ENCODE measurements at places on chromosomes 1 and 21.

DNA sequence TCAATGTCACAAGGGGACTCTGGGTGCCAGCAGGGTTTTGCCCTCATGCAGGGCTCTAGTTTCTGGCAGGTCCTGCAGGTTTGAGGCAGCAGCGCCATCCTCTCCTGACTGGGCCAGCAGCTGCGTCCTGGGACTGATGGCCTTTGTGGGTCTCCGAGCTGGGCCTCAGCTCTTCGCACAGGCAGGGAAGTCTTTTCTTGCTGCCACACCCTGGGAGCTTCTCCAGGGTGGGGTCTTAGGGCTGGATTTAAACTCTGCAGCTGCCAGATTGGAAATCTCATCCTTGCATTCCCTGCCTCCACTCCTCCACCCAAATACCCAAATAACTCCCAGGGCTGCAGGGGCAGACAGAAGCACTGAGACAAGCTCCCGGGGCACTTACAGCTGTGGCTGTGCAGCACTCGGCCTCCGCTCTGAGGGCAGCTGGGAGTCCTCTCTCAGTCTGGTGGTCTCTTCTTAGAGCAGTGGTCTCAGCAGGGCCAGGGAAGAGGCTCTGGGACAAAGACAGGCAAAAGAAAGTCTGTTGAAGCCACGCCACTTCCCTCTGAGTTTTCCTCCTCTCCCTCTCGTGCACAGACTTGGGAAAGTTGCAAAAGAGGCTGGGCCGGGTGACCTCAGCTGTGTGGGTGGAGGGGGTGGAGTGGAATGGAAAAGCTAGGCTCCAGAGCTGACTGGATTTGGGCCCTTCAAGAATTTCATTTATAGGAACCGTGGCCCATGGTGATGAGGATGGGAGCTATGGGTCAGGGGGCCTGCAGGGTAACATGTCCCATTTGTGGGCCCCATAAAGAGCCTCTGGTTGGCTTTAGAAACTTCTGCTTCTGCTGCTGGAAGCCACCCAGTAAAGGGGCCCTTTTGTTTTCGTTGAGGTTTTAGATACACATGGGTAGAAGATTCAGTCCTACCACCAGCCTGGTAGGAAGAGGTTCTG lies at the start of gene RAB7B:
RAB7B (minus strand) TSS at position 525 of the 931 bp plus-strand sequence. CDS start 9,260 bp downstream, outside the sequence.
- DNase-seq, result peak; percentile 62

GRCh38 chr1:157142201-157142600 lies 4.0 kb upstream of the ETV3 start:
- no peak for DNase-seq

DNA sequence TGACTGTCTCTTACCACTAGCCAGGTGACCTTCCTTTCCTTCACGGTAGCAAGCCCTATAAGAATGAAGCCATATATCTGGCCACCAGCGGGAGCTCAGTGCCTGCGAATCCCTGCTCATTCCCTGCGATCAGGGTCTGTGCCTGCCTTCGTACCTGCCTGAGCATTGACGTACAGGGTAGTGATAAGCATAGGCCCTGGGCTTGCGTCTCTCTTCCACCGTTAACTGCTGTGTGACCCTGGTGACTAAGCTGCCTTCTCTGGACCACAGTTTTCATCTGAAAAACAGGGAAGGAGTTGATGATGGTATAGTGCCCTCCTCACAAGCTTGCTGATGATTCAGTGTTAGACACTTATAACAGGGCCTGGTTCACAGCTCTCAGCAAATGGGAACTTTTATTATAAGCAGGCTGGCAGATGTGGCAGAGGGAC lies 4.1 kb downstream of the ZC3H12A start:
- DNase-seq, result peak; percentile 68

DNA sequence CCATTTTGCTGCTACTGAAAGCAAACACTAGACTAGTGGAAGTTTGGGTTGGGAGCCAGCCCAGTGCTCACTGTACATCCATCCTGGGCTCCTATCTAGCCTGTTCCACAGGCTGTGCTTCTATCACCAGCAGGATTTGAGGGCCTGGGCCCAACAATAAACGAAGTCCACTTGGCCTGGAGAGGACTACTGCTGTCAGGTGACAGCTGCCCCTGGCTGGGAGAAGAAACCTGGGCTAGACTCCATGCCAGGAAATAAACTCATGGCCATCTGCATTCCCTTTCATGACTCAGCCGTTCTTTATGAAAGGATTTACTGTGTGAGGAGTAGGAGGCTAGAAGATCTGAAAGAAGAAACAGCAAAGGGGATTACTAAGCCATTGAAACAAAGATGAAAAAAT lies 35.5 kb downstream of the COLGALT2 start:
- peak; percentile 87 for DNase-seq

DNA sequence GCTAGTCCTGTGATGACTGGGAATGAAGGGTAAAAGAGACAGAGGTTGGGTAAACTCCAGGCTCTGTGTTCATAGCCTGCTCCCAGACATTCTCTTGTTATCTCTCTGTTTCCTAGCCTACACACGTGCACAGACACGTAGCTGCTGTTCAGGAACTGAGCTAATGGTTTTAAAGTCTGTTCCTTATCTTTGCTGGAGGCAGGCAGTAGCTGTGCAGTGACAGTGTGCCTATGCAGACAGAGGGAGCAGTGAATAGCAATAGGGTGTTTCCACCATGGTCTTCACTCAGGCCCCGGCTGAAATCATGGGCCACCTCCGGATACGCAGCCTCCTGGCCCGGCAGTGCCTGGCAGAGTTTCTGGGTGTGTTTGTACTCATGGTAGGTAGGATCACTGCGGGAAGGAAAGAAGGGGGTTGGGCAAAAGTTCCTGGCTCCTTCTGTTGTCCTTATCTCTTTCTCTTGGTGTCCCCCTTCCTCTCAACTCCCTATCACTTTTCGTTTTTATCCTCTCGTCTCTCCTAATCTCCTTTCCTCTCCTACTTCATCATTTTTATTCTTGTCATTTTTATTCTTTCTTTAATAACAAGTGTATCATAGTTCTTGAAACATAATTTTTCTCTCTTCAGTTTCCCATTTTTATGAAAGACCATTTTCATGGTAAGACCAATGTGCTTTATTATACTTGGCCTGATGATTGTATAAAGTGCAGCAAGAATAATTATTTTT lies at the start of gene AQP10:
AQP10 (plus strand) TSS at position 212 of the 727 bp plus-strand sequence; CDS start at position 275, 63 bp downstream.
- no peak for DNase-seq

DNA sequence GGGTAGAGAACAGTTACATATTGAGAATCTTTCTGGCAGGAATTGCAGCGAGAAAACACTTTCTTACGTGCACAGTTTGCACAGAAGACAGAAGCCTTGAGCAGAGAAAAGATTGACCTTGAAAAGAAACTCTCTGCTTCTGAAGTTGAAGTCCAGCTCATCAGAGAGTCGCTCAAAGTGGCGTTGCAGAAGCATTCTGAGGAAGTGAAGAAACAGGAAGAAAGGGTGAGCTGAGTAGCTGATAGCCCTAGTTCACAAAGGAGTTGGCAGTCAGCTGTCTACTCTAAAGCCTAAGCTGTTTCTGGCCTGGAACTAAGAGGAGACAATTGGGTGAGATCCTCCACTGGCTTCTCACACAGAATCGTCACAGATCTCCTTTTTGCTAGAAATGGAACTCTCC lies 20.3 kb upstream of the SH3BGRL3 start:
- no peak for DNase-seq

DNA sequence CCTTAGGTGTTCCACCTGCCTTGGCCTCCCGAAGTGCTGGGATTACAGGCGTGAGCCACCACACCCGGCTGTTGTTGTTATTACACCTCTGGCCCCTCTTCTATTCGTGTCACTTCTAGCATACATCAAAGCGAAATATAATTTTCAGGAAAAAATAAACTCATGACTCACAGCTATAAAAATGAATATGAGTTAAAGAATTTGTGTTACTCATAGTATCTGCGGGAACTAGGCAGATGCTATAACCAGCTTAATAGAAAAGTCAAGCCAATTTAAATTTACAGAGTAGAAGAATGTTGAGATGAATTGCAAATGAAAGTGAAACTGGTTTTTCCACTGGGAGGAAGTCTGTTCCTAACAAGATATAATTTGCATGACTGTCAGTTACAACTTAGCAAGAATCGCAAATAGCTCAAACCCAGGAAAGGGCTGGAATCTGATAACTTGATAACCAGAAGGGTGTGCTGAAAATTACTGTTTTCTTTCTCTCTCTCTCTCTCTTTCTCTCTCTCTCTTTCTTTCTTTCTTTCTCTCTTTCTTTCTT lies 11.2 kb downstream of the OR2W3 start:
- peak; percentile 82 for DNase-seq

GRCh38 chr1:227397354-227397978 lies 79.2 kb upstream of the CDC42BPA start:
- no peak for DNase-seq

- no peak for DNase-seq
These were observed 1.5 kb downstream of the L1TD1 start for GRCh38 chr1:62196086-62196690.

- peak; percentile 43 for DNase-seq
These were observed 247.2 kb downstream of the FMN2 start for GRCh38 chr1:240338837-240339236.

DNA sequence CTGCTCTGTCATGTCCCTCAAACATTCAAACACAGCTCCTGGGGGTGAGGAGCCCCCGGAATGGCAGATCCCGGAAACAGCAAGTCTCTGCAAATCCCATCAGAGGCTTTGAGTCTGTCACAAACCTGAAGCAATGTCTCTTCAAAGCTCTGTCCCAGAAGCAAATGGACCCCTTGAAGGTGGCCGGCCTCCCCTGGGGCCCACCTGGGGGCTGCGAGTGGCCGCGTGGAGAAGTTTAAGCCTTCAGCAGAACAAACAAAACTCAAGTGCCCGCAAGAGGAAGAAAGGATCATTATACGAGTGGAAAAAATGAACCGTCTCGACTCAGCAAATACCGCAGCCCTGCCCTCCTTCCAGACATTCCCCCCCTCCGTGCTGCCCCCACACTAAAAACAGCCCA lies 53.3 kb downstream of the PRDM16 start:
- DNase-seq, result no peak

DNA sequence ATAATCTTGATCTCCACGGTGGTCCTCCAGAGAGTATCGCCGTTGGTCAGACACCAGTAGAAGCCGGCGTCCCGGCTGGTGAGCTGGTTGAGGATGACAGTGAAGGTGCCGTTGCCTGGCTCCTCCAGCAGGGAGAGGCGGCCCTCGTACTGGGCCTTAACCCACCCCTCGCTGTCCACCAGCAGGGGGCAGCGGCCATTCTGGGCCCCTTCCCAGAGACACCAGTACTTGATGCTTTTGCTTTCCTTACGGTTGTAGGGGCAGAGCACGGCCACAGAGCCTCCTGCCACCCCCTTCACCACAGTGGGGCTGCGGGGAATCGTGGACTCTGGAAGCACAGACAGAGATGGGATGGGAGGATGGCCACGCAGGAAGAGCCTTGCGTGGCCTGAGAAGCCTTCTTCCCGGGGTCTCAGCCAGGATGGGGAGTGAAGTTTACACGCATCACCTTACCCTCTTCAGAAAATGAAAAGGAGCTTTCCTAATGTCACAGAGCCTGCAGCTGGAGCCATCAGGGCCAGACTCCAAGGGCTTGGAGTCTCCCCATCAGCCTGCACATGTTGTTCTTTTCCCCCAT lies 10.7 kb downstream of the PIGR start:
- peak; percentile 46 for DNase-seq

- no peak for DNase-seq
These were observed 21.7 kb downstream of the SESN2 start for GRCh38 chr1:28280977-28281381.

DNA sequence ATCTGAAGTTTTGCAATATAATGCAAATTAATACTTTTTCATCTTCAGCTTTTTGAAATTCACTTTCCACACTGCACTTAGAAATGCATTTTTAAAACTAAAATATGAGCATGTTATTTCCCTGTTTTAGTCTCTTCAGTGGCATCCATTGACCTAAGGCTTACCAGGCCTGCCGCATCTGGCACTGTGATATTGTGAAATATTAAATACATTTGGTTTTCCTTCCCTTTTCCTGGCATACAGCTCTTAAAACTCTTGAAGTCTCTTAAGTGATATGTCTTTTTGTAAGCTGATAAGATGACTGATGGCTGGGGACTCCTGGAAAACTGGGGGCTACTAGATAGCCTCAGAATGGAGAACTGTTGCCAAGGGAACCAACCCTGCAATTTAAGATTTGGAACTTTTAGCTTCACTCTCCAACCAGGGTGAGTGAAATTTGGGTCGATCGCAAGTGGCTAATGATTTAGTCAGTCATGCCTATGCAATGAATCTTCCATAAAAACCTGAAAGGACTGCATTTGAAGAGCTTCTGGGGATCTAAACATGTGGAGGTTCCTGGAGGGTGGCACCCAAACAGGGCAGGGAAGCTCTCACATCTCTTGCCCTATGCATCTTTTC lies 75.5 kb upstream of the PDC start:
- peak; percentile 13 for DNase-seq

- DNase-seq, result no peak
These were observed 6.8 kb upstream of the HAX1 start for GRCh38 chr1:154265586-154265985.

GRCh38 chr1:107276247-107276646 lies 135.4 kb downstream of the NTNG1 start:
- DNase-seq, result no peak

- no peak for DNase-seq
These were observed 186.6 kb downstream of the GRIK3 start for GRCh38 chr1:36847761-36848160.

GRCh38 chr1:33420870-33421775 lies 9.8 kb downstream of the PHC2 start:
- peak; percentile 75 for DNase-seq

GRCh38 chr1:53589043-53589887 lies 130.1 kb downstream of the DMRTB1 start:
- no peak for DNase-seq

DNA sequence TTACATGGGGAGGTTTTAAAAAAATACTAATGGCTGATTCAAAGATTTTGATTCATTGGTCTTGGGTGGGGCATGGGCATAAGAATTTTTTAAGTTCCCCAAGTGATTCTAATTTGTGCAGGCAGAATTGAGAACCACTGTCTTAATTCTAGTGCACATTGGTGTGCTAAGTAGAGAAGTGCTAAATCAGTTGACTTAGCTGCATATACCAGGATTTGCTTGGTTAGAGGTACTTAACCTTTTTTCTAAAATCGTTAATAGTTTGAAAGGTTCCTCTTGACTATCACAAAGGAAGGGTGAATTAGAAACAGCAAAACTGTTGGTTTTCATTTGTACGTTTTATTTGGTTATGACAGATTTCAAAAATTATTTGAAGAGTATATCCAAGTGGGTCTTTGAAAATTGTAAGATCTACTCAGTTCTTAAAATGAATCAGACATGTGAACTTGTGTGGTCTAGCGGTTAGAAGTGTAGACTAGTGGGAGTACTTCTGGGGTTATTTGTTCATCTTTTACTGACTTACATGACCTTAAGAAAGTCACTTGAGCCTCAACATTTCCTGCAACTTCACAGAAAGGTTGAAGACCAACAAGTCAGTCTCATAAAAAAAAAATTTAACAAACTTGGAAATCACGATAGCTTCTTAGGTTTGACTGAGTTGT lies 66.7 kb downstream of the RPAP2 start:
- no peak for DNase-seq

- DNase-seq, result peak; percentile 25
These were observed 2.0 kb downstream of the GPR88 start for GRCh38 chr1:100539836-100540536.

- peak; percentile 39 for DNase-seq
These were observed 16.7 kb downstream of the PALMD start for GRCh38 chr1:99662539-99663080.

DNA sequence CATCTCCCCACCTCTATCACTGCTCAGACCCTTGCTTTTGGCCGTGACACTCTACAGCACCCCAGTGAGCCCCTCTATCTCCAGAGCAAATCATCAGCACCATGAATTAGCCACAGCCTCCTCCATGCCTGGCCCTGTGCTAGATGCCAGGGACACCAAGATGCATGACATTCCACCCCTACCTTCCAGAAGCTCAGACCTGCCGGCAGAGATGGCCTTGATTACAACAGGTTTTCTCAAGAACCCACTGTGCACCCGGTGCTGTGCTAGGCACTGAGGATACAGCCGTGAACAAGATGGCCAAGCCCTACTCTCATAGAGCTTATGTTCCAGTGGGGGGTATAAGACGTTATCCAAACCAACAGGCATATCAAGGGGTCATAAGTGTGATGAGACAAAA lies 30.6 kb downstream of the CDK18 start:
- DNase-seq, result no peak
